Activated T-cell treated with anti-CD3 and anti-CD28 coated beads for 1 hour (primary cell): ENCODE measurements at places on chromosomes 2 and 18.
A peak's percentile ranks its signal among the peaks of the same experiment; 100 is the strongest.

- DNase-seq, result no peak
Observed at GRCh38 chr18:33828949-33829348, 250.9 kb downstream of the ASXL3 start.

DNA sequence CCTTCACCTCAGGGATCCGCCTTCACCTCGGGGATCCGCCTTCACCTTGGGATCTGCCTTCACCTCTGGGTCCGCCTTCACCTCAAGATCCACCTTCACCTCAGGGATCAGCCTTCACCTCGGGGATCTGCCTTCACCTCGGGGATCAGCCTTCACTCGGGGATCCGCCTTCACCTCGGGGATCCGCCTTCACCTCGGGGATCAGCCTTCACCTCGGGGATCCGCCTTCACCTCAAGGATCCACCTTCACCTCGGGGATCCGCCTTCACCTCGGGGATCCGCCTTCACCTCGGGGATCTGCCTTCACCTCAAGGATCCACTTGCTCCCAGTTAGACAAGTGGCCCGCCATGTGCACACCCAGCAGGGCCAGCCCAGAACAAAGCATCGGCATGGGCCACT lies 7.3 kb downstream of the KIF1A start:
- no peak for DNase-seq

DNA sequence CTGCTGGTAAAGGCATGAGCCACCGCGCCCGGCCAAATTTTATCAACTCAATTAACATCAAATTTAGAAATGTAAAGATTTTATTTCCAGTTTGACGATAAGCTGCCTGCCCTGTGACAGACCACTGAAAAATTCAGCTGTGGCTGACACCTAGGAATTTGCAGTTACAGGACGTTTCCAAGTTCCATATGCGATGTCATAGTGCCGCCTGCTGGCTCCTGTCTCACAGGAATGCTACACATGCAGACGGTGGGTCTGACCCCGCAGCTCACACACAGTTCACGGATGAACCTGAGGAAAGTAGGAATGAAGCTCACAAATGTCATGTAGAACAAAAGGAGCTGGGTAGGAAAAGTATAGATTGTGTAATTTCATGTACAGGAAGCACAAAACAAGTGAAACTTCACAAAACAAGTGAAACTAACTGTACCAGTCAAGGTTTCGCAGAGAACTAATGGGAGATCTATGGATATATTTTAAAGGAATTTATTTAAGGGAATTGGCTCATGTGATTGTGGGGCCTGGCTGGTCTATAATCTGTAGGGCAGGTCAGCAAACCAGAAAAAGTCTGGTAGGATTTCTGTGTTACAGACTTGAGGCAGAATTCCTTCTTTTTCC lies 13.2 kb upstream of the SEH1L start:
- DNase-seq, result peak; percentile 69

- DNase-seq, result no peak
Observed at GRCh38 chr2:233117351-233117750, 57.2 kb downstream of the INPP5D start.

DNA sequence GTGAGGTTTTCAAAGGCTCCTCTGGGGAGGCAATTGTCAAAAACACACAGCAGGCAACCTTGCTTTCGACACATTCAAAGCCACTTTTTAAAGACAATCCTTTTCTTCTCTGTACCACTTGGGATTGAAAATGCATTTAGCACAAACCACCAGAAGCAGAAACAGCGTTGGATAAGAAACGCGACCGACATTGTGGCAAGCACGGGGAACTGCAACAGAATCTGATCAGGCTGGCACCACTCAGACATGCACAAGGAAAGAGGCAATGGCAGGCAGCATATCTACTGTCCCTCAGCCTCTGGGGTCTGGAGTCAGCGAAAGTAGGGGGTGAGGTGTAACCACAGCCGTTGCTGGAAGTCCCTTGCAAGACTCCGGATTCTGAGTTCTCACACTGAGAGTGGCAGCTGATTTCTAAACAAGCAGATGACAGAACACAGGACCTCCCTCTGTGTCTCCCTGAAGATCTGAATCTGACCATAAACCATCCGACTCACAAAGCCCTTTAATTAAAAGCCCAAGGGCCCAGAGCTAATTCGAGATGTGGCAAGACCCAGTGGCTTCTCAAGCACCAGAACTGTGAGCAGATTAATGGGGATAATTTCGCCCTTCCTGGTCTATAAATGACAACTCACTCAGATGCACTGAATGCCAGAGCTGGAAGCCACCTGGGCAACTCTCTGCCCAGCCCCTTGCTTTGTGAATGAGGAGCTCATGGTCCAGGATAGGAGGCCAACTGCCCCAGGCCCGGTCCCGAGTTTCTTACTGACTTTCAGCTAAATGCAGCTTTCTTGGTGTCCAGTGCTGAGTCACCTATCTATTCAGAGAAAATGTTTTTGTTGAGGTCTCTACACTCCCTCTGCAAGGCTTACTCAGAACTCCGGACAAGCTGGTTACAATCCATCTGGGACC lies 29.6 kb downstream of the CYRIA start:
- no peak for DNase-seq

DNA sequence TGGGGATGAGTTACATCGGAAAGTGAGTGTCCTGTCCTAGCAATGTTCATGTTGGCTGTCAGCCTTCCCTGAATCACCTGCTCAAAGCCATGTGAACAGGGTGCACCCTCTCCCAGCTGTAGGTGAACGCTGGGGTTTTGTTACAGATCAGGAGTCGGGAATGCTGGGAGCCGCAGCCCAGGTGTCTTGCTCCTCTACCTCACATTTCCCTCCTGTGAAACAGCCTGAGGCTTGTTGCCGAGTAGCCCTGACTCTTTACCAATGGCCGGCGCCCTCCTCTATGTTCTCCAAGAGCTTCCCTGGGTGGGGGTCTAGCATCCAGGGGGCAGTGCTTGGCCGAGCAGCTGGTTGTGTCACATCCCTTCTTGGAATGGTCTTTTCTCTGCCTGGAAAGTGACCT lies 164.7 kb downstream of the SH3RF3 start:
- DNase-seq, result no peak

DNA sequence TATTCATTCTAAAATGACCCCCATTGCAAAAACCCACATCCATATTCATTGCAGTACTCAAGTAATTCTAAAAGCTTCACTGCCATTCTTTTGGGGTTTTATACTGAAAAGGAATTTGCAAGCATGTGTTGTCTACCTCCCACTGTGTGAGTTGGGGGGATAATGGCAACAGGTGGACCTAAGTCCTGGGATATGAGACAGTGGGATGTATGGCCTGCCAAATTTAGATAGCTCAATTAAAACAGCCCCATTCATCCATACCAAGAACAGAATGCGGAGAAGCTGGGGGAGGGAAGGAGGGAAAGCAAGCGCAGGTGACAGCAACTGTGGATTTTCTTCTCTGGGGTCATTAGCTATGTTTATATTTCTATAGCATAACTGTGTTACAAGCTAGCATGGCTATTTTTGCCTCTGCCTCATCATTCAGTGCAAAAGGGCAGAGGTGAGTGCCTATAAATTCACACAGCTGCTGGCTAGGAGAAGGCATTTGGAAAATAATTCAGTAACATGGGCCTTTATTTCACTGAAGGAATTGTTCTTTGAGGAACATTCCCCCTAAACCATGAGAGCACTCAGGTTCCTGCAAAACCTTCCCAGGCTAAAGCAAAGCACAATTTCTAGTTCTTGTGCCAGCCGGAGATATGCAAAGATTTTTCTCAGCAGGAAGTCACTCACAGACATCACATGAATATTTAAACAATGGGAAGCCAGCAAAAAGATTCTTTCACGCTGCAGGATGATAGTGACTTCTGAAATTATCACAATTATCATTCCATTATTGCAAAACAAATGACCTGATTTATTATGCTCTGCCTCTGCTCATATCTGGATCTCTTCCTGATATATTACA lies 393.9 kb upstream of the ACVR2A start:
- DNase-seq, result no peak

DNA sequence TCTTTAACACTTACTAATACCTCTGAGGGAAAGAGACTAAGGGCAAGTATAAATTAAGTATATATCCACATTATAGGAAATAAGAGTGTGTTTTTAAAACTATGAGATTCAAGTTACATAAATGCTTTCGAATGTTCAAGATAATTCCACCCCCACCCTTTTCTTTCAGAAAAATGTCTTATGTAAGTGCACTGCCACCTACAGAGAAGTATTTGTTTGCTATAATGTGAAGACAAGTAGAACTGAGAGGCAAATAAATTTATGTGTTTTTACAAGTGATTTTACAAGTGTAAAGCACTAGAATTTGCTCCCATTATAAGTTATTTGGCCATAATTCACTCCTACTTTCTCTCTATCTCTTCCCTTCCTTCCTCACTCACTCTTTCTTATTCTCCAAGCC lies 99.9 kb upstream of the CRACDL start:
- DNase-seq, result no peak

GRCh38 chr2:239300242-239300641 lies 100.6 kb downstream of the HDAC4 start:
- no peak for DNase-seq

DNA sequence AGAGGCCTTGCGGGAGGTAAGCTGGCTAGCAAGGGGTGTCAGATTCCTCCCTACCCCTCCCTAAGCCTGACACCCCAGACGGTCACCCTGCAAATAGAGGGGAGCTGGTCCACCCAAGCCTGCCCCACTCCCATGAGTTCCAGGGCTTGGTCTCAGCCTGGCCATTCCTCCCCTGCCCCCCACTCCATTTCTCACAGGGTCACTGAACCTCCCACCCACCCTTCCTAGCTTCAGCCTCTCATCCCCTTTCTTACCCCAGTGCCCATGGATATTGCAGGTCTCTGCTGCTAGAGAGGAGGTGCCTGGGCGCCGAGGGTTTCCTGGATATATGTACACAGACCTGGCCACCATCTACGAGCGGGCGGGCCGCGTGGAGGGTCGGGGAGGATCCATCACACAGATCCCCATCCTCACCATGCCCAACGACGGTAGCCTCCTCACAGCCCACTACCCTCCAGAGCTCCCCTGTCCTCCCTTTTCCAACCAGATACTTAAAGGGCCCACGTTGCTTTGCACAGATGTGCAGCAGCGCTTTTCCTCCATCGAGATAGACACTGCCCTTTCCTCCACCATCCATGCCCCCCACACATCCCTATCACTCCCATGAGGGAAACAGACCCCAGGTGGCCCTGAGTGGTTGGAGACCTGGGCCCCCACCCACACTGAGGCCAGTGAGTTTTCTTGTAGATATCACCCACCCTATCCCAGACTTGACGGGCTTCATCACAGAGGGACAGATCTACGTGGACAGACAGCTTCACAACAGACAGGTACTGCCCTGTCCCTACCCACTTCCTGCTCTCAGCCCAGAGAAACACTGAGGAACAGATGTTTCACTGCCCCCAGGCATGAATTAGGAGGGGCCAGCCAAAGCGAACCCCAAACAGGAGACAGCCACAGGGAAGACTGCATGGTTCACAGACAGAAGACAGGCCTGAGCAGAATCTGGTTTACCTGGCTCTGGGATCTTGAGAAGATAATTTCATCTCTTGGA lies 15.2 kb upstream of the ANKRD53 start:
- no peak for DNase-seq

DNA sequence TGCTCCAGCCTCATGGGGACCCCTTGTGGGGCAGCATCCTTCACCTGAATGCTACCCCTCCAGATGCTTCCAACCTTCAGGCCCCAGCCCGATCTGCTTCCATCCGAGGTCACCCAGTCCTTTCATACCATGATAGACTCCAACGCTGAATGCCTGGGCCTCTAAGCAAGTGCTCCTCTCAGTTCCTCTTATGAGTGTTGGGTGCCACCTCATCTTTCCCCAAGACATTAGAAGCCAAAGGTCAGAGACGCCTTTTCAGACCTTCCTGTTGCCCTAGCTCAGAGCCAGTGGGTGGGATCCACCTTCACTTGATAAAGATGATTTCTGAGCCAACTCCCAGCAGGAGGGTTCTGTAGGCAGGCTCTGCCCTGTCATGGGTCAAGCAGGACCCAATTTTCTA lies 174.5 kb upstream of the MGAT5 start:
- DNase-seq, result no peak

GRCh38 chr2:25453199-25453905 lies 111.6 kb upstream of the DNMT3A start:
- DNase-seq, result no peak

- DNase-seq, result no peak
Observed at GRCh38 chr18:26746398-26746797, 119.1 kb downstream of the AQP4 start.

GRCh38 chr18:78665644-78666043 lies 314.0 kb upstream of the SALL3 start:
- DNase-seq, result no peak

- no peak for DNase-seq
Observed at GRCh38 chr2:75074708-75075107, 116.3 kb downstream of the POLE4 start.

- no peak for DNase-seq
Observed at GRCh38 chr2:120852200-120852815, 116.6 kb downstream of the GLI2 start.

DNA sequence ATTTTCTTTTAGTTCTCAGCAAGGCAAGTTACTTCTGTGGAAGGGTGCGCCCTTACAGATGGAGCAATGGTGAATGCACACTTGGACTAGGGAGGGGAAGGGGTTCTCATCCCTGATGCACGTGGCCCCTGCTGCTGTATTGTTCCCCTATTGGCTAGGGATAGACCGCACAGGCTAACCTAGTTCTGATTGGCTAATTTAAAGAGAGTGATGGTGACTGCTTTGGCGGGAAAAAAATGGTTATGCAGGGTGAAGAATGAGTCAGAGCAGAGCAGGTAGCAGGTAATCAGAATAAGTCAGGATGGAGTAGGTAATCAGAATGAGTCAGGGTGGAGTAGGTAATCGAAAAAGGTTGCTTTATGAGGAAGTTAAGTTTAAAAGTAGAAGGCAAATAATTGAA lies 171.5 kb downstream of the MTCL1 start:
- no peak for DNase-seq

DNA sequence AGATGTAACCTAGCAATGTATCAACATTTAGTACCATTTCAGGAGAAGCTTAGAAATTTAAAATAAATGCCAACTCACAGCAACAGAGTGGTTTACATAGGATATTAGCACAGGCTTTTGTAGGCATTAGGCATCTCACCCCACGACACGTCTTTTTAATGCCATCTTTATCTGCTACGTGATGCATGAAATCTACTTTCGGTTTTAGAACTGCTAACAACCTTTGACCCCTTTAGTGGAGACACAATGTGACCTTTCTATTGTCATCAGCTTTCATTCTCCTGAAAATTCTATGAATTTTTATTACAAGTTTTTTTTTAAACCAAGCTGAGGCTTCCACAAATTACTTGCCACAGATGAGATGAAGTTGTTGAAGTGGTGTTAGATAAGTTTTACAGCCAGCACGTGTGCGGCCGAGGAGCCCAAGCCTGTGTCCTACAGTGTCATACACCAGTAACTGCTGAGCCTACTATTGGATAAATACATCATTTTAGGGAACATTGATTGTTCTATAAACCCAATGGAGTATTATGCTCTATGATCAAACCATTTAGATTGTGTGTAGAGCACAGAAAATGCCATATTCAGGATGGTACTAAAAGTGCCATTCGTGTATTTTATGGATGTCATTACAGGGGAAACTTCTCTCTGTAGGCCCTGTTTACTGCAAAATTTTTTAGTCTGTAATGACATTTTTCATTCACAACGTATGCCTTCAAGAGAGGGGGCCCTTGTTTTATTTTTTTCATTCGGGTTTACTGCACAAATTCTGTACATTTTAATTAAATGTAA lies 151.6 kb downstream of the PTGR3 start:
- no peak for DNase-seq
